ENCODE measurements at places on chromosomes 1 and 21.
A peak's percentile ranks its signal among the peaks of the same experiment; 100 is the strongest.

DNA sequence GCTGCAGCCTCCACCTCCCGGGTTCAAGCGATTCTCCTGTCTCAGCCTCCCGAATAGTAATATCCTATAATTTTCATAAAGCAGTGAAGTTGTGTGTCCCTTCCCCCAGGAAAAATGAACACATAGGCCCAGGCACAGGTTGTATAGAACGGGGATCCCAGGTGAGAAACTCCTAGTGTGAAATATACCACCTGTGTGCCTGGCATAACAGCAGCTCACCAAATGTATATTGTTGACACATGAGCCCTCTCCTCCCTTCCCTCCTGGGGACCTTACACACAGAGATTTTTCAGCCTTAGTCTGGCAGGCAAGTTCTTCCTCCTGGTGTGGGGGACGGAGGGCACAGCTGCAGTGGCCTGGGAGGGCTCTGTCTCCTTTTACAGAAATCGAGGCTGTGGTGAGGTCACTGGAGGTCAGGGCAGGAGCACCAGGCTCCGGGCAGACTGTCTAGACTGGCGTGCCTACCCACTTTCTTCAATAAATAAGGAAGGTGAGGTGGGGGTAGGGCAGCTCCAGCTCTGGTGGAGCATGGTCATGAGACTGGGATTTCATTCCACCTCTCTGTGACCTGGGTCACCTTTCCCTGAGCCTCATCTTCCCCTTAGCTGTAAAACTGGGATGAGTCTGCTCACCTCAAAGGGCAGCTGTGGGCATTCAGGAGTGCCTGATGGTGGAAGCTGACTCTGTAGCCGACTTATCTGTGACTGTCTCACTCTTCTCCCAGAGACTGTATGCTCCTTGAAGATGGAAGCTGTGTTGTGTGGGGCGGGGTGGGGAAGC, 14.3 kb downstream of the RCC1 start:
- no peak for DNase-seq

- DNase-seq: no peak
Observed at GRCh38 chr1:231124746-231125145, 37.1 kb upstream of the TRIM67 start.

GRCh38 chr21:36478941-36479340, 981 bp downstream of the CLDN14 start:
- no peak for DNase-seq

DNA sequence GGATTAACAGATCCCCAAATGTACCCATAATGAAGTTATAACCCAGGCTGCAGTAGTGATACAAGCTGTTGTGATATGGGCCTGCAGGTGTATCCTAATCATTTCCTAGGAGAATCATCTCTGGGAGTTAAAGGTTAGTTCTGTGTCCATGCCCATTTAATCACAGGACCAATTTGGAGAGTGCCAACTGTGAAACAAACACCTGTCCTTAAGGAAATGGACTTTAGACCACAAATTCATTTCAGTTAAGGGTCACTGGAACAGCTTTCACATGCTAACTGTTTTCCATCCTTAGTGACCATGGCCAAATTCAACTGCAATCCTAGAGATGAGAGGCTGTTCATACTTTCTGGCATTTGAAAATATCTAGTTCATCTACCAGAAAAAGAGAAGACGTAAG, 160.9 kb downstream of the GPATCH2 start:
- DNase-seq: no peak

DNA sequence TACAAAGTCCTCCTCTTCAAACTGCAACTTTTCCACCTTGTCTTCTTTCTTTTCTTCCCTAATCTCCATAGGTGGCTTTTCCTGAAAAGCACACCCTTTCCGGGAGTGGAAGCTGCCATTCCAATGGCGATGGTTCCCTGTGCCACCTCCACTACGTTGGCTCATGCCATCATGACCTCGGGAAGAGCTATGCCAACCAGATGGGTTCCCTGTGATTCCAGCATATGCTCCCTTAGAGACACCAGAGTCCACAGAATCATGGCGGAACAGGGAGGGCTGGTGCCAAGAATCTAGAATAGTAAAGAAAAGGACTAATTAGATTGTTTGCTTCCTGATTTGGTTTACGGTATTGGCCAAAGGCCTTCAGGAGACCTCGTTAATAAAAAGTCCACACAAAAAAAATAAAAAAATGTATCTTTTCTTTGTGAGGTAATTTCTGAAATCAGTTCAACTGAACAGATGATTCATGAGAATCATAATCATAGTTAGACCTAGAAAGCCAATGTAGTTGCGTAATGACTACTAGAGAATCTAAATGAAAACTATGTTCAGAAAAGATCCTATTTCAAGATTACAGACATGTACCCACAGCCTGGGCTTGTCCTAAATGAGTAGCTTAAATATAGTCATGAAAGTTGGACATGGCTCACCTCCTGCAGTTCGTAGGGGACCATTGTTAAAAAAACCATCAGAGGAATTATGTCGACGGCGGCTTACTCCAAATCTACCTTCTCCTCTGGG, 30.9 kb upstream of the CCDC17 start:
- no peak for DNase-seq

DNA sequence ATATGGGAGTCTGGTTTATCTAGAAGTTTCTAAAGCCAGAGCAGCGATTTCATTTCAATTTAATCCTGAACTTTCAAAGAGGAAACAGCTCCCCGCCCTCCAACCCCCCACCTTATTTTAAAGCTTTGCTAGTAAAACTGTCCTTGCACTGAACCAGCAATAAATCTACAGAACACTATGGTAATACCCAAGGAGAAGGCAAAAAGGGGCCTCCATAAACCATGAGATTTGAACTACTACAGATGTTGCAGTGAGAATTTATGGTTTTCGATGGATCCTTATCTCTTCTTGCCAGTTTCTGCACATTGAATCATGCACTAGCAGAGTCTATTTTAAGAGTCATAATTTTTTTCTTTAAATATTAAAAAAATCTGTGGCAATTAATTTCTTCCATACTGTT, 64.8 kb upstream of the BEND5 start:
- no peak for DNase-seq

- DNase-seq: no peak
Observed at GRCh38 chr1:226653311-226653921, 85.7 kb downstream of the ITPKB start.

- DNase-seq: no peak
Observed at GRCh38 chr1:14939527-14940284, 213.8 kb upstream of the TMEM51 start.

DNA sequence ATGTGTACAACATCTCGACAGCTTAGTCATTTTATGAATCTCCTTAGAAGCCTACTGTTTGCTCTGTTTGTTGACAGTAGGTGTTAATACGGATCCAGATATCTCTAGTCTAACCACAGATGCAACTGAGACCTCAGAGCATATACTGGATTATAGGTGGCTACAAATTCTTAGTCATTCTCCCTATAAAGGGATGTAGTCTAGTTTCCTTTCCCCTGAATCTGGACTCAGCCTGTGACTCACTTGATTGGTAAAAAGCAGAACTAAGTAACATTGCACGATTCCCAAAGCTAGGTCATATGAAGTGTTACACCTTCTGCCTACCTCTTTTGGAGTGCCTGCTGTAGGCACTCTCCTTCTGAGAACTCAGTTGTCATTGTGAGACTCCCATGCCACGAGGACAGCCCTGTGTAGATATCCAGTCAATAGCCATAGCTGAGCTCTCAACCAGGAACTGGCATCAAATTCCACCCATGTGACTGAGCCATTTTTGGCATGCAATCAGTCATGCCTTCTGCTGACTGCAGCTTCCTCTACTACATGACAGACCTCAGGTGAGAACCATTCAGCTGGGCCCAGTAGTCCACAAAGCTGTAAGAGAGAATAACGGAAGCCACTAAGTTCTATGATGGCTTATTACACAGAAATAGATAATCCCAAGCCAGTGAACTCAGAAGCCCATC, 135.9 kb upstream of the CHRM3 start:
- no peak for DNase-seq

DNA sequence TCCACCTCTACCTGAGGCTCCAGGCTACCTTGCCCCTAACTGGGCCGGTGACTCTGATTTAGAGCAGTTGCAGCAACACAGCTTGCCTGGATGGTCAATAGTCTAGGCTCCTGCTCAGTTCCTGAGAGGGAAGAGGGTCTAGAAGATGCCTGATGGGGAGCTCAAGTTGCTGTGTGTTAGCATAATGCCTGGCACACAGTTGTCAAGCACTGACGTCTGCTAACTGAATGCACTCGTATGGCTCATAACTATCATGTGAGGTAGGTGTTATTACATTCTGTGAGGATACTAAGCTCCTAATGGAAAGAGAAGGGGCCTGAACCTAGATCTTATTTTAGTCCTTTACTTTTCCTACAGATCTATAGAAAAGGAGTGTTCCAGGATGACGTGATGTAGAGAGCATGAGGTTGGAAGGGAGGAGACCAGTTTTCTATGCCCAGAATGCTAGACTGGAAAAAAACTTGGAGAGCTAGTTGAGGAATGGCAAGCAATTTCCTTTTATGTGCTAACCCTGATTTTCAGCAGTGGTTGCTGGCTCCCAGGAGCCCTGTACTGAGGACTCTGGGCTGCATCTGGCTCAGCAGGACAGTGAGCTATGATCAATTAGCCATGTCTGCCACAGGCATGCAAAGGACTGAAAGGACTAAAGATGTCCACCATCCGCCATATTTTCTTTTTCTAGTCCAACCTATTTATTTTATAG, 30.0 kb downstream of the FAM78B start:
- DNase-seq: no peak

- DNase-seq: no peak
Observed at GRCh38 chr1:2099886-2100779, 49.9 kb downstream of the PRKCZ start.

GRCh38 chr1:162913345-162913744, 52.4 kb upstream of the CCDC190 start:
- peak; percentile 84 for DNase-seq

- peak; percentile 52 for DNase-seq
Observed at GRCh38 chr1:7207875-7208646, 422.8 kb downstream of the CAMTA1 start.

DNA sequence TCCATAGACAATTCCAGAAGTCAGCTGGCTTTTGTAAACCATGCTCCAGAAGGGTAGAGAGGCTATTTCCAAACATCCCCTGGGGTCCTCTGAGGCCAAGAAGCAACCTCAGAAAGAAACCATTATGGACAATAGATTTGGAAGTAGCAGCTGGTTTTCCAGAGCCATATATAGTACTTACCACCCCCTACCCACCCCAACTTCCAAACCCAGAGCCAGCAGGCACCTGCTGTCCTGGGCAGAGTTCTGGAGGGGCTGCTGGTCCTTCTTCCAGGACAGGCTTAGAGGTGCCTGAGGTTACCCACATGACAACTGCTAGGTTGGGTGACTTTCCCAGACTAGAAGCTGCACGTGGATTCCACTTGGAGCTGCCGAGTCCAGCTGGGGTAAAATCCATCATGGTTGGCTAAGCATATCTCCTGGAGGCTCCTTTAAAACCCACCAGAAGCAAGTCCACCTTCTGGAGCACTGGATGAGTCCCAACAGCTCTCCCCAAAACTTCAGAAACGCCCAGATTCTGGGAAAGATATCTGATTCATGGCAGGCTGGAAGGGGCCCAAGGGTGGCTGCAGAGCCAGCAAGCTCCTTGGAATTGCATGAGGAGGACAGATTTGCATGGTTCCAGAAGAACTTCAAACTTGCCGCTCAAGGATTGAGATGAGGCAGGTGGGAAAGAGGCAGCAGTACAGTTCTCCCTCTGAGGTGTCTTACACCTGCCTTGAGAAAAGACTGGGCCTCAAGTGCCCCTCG, 5.8 kb downstream of the MYCL start:
- DNase-seq: no peak

GRCh38 chr1:206513312-206514111, 6.2 kb downstream of the RASSF5 start:
- no peak for DNase-seq

GRCh38 chr1:204684571-204685235, 835 bp downstream of the LRRN2 start:
- no peak for DNase-seq

DNA sequence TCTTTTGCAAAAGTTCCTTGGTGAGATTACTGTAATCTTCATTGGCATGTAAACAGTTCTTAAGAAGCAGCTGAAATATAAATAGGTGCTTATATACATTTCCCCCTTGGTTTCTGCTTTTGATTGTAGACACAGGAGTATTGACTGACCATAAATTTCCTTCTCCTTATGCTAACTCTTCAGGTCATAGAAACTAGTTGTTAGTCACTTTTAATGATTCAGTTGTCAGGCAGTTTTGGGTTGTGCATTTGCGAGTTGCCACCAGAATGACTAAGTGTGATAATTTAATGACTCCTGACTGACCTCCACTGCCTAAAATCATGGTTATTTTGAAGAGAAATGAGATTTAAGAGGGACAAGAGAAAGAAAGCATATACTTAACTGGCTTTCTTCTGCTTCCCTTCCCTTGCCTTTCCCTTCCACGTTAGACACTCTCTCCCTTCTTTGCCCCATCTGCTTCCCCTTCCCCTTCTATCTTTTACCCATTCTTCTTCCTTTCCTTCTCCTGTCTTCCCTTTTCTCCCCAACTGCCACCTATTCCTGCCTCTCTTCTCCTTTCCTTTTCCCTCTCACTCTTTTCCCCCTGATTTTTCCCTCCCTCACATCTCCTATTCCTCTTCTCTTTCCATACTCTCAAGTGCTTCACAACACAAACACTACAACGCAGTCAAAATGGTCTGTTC, 12.3 kb downstream of the ZMPSTE24 start:
- DNase-seq: no peak

- DNase-seq: no peak
Observed at GRCh38 chr1:117069220-117069844, 9.2 kb downstream of the TTF2 start.

- DNase-seq: peak; percentile 26
Observed at GRCh38 chr1:68819190-68819829, 322.4 kb upstream of the DEPDC1 start.

DNA sequence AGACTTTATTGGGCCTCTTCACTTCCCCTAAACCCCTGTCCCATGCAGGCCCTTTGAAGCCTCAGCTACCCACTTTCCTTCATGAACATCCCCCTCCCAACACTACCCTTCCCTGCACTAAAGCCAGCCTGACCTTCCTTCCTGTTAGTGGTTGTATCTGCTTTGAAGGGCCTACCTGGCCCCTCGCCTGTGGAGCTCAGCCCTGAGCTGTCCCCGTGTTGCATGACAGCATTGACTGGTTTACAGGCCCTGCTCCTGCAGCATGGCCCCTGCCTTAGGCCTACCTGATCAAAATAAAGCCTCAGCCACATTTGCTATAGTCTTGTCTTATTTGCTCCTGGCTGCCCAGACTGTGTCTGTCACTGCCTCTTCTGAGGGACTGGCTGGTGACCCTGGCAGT, 5.5 kb downstream of the GSTM4 start:
- no peak for DNase-seq

- DNase-seq: no peak
Observed at GRCh38 chr21:45306453-45306831, 18.7 kb upstream of the POFUT2 start.

- DNase-seq: no peak
Observed at GRCh38 chr1:39501666-39502065, 10.2 kb downstream of the BMP8A start.

All from LNCaP clone FGC (cell line).